Sigmoid colon (tissue), 7 donors: ENCODE measurements at places on chromosomes 11 and 22. TPM values are rescaled to one million over a fixed set of nuclear protein-coding genes. Genes with fewer than 3 reads are reported as not detected.

GRCh38 chr11:7941608-7942007 is at the start of gene OR10A3:
Gene OR10A3 (minus strand): TSS chr11:7941708. CDS start chr11:7939520, 2,188 bp downstream.
- H3K27me3 ChIP-seq = no peaks in the 10 kb centered on the region
- H3K4me3 ChIP-seq = no peak within 1 kb of the TSS
- DNase-seq = no peak
- no peaks in the 10 kb centered on the region for H3K36me3 ChIP-seq
- H3K27ac ChIP-seq = no peak within 1 kb of the TSS
- no peaks in the 10 kb centered on the region for H3K4me1 ChIP-seq

DNA sequence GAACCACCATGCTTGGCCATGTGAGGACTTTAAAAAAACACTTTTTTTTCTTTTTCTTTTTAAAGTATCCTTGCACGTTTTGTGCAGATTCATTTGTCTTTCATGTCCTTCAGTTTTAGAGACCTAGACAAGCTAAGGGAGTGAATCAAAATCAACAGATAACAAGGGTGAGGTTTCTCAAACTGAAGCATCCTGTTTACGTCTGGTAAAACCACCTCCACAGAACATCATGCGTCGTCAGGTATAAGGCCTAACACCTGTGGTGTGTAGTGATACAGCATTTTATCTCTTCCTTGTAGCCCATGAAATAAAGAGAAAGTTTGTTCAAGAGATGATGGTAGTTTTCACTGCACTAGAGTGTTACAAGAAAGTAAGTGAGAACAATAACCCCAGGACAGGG is 26.3 kb upstream of the CSF2RB start:
- no peak overlapping the region for H3K4me3 ChIP-seq
- no peaks in the 10 kb centered on the region for H3K36me3 ChIP-seq
- DNase-seq = no peak
- no peaks in the 10 kb centered on the region for H3K4me1 ChIP-seq
- no peak overlapping the region for H3K27ac ChIP-seq

- no peaks in the 10 kb centered on the region for H3K36me3 ChIP-seq
- H3K27me3 ChIP-seq = no peaks in the 10 kb centered on the region
- no peak overlapping the region for H3K27ac ChIP-seq
- no peak for DNase-seq
- H3K4me1 ChIP-seq = no peaks in the 10 kb centered on the region
- no peak overlapping the region for H3K4me3 ChIP-seq
These were observed 2.0 kb upstream of the KCNJ1 start for GRCh38 chr11:128868841-128869671.

DNA sequence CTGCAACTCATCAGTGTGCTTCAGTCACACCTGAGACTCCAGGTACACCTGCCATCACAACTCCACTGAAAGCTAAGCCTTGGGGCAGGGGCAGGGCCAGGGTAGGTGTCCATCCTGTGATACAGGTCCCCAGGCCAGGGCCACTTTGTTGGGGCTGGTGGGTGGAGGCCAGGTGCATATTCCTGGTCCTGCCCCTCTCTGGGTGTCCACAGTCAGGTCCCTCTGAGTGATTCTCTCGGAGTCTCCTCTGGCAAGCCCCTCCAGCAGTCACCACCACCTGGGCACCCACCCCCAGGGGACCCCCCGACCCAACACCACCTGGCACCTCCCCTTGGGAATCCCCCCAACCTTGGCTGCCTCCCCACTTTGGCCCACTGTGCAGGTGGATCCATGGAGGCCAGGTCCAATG is 9.5 kb upstream of the ACR start:
- H3K36me3 ChIP-seq = no peaks in the 10 kb centered on the region
- H3K4me3 ChIP-seq = no peak overlapping the region
- H3K27ac ChIP-seq = no peak overlapping the region
- DNase-seq = peak; percentile 58
- H3K27me3 ChIP-seq = peaks cover 7% of the 10 kb centered on the region

DNA sequence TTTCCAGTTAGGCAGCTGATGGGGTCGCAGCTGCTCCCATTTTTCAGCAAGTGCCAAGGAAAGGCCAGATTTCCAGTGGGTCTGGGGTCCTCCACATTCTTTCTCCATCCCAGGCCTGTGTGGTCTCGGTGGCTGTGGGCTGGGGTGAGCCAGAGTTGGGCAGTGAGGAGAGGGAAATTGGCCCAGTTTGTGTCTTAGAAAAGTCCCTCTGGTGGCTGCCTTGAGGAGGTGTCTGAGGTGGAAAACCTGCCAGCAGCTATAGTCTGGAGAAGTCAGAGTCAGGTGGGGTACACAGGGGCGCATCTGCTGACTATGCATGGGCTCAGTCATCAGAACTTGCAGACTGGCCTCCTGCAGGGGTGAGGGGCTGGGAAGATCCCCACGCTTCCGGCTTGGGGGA is 30.5 kb downstream of the MRGPRD start:
- H3K4me3 ChIP-seq = no peak overlapping the region
- DNase-seq = no peak
- no peaks in the 10 kb centered on the region for H3K36me3 ChIP-seq
- H3K27me3 ChIP-seq = no peaks in the 10 kb centered on the region

- peak; percentile 98 for DNase-seq
- H3K27me3 ChIP-seq = no peaks in the 10 kb centered on the region
- H3K36me3 ChIP-seq = peaks cover 29% of the 10 kb centered on the region
- H3K4me1 ChIP-seq = peaks cover 81% of the 10 kb centered on the region
These were observed 3.1 kb downstream of the ILK start for GRCh38 chr11:6606471-6607189.

RHOD gene
- 14.6 TPM for total RNA-seq

DENND6B gene
- 2.3 TPM for total RNA-seq
